ENCODE measurements at places on chromosomes 13 and 19.

DNA sequence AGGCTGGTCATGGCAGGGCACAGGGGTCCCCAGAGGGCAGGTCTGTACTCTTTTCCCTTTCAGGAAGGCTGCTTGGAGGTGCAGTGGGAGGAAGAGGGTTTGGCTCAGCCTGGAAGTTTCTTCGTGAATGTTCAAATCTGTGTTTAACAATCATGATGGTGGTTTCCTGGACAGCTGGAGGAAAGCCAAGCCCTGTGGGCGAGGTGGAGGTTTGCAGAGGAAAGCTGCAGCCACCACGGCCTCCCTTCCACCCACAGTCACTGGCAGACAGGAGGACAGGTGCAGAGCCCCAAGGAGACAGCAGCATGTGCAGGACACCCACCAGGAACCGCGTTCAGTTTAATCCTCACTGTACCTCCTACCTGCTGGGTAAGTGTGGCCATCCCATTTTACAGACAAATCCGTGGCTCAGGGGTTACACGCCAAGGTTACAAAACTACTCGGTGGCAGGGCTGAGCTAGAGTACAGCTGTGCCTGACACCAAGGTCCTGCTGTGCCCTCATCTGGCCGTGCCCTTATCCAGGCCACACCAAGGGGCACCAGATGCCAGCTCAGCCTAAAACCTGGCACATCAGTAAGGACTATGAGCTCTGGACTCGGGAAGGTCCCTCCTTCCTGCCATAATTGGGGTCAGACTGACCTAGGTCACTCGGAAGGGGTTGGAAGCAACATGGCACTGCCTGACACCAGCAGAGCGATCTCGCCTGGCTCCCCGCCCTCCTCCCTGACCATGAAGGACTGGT, 34.1 kb downstream of the SUGP2 start:
- DNase-seq: no peak

- DNase-seq: no peak
Measured at GRCh38 chr13:21675095-21675991, 4.5 kb downstream of the FGF9 start.

- DNase-seq: no peak
Measured at GRCh38 chr19:708154-709143, at the start of gene PALM. Gene PALM, plus strand, starts transcription at chr19:708935. Its CDS starts 212 bp downstream, at chr19:709147.

- no peak for DNase-seq
Measured at GRCh38 chr19:15299568-15300409, 32.5 kb downstream of the BRD4 start.

- DNase-seq: no peak
Measured at GRCh38 chr13:27353166-27353583, 71.2 kb upstream of the GTF3A start.

DNA sequence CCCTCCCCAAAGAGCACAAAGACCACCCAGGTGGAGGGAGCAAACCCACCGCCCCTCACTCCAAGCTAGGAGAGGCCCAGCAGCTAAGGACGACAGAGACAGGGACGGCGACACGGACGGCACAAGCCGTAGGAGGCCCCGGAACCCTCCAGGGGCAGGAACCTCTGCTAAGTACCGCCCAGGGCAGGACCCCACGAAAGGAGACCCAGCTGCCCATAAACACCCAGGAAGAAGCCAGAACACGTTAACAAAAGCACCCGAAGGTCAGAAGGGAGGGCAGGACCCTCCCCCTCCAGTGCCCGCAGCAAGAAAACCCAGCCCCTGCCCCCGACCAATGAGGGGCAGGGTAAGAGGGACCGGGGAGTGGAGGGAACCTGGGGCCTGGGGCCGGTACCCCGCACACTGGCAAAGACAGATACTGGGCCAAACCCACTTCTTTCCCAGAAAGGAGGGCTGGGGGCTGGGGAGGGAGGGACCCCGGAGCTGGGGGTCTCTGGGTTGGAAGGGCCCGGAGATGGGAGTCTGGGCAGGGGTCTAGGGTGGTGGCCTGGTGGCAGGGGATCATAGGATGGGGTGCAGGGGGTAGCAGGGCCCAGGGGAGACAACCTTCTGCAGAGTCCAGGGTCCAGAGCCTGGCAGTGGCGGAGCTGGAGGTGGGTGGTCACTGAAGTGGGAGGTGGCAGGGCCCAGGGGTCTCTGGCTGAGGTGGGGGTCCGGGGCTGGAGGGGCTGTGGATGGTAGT, 2.4 kb downstream of the BTBD2 start:
- DNase-seq: no peak

DNA sequence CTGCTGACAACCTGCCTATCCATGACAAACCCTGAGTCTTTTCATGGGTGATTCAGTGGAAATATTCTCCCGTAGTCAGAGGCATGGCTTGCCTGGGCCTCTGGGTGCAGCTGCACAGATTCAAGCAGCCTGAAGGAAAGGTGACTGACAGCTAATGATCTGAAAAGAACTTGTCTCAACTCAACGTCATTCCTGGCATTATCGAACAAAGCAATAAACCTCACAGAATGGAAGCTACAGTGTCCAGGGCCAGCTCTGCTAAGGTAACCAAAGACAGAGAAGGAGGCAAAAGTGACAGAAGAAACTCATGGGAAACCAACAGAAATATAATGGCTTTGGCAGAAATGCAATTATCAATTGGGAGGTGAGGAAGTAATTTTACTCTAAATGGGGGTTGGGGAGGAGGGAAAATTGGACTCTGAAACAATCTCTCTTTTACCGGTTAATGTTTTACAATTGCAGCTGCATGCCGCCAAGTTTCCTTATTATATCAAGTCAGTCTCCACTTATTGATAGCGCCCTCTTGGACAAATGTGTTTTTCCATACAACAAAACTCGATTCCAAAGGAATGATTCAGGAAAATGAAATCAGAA, 12.9 kb downstream of the STARD13 start:
- no peak for DNase-seq

DNA sequence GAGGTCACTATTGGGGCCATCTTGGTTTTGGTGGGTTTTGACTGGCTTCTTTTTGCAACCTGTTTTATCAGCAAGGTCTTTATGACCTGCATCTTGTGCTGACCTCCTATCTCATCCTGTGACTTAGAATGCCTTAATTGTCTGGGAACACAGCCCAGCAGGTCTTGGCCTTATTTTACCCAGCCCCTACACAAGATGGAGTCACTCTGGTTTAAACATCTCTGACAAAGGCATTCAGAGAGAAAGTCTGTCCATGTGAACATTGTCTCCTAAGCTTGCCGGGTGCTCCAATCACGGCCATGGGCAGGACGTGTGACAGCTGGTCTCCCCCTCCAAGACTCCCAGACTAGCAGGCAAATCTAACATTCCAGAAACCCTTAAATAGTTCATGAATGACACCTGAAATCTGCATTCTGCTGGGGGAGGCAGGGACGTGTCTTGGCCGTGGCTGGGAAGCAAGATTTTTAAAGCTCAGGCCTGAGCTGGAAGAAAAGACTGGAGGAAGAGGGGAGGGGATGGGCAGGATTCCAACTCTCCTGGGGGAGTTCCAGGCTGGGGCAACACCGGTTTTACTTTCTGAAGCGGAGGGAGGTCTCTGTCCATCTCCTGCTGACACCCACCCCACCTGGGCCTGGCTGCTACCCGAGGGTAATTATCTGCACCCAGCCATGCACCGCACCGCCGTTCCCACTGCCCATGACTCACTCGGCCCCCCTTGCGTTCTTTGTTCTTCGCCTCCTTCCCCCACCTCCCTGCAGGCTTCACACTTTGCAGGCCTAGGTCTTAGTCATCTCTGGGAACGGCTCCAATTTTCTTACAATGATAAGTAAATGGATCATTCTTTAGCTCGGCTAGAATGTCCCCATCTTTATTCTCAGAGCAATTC, 11.6 kb upstream of the OR1M1 start:
- no peak for DNase-seq

- peak; percentile 65 for DNase-seq
Measured at GRCh38 chr19:50358483-50359327, 6.7 kb downstream of the NAPSA start.

DNA sequence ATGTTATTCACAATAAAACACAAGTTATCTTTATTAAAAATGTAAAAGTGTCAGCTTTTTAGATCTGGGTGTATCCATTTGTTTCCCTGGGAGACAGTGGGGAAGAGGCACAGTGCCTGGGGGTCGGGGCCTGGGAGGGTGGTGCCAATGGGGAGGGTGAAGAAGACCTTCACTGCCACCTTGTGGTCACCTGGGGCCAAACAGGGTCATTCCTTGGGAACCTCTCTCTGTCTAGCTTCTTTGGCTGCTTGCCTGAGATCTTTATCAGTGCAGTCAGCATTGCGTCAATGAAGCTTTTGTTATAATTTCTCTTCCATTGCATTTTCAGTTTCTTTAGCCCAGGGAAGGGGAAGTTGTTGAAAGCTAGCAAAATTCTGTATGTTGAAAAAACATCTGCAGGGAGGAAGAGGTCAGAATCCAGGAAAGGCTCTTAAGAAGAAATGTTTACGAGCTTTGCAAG, 39.1 kb downstream of the PCDH8 start:
- DNase-seq: no peak

GRCh38 chr13:26460648-26461047, 96.8 kb upstream of the WASF3 start:
- no peak for DNase-seq

DNA sequence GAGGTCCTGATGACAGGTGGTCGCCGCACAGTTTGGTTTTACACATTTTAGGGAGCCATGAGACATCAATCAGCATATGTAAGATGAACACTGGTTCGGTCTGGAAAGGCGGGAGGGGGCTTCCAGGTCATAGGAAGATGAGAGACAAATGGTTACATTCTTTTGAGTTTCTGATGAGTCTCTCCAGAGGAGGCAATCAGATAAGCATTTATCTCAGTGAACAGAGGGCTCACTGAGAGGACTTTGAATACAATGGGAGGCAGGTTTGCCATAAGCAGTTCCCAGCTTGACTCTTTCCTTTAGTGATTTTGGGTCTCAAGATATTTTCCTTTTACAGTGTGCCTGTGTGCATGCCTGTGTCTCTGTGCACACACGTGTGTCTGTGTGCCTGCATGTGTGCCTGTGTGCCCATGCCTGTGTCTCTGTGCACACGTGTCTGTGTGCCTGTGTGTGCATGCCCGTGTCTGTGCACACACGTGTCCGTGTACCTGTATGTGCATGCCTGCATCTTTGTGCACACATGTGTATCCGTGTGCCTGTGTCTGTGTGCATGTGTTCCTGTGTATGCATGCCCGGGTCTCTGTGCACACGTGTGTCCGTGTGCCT, 35.5 kb upstream of the TMEM255B start:
- DNase-seq: no peak

- no peak for DNase-seq
Measured at GRCh38 chr13:108121406-108121805, 93.9 kb downstream of the LIG4 start.

DNA sequence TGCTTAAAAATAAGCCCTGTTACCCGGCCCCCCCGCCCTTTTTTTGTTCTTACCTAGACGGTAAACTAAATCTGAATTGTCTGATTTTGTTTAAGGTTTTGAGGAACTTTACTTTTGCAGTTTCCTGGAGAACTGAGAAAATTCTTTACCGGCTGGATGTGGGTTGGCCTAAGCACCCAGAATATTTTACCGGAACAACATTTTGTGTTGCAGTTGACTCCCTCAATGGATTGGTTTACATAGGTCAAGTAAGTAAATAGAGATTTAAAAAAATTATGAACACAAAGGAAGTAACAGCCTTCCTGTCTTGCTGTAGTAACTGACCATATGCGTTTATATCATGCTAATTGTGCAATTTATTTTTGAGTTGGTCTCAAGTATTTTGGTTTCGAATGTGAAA, 785 bp downstream of the NHLRC3 start:
- no peak for DNase-seq

- no peak for DNase-seq
Measured at GRCh38 chr13:106700007-106700406, 132.1 kb upstream of the ARGLU1 start.

DNA sequence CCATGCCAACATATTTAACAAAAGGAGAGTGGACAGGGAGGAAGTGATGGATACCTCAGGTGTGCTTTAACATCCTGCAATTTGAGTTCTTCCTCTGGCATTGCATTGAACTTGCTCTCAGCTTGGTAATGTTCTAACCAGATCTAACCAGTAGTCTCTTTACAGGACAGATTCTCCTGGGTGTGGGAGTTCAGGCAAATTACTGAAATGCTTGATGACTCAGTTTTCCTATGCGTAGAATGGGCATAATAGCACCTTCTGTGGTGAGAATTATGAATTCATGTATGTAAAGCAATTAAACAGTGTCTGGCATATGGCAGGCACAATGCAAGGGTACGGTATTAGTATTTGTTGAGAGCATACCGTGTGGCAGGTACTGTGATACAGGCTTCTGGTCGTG, 3.6 kb downstream of the AKAP11 start:
- DNase-seq: no peak

DNA sequence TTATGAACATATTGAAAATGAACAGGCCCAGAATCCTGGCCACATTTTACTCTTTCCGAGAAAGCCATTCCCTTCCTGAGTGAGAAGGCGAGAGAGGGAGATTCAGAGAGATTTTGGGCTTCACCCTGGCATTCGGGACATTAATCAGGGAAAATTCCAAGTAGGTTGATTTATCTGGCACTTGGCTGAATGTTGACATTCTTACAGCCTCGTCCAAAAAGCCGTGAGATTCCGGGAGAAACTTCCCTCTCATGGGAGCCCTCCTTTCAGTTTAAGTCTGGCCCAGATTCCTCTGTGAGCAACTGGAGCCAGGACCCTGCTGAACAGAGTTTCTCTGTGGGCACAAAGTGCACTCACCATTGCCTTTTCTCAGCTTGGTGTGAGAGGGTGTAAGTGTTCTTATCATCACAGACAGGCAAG, 129.2 kb upstream of the PEG3 start:
- DNase-seq: no peak

- no peak for DNase-seq
Measured at GRCh38 chr13:96636001-96636709, 358.1 kb downstream of the OXGR1 start.

DNA sequence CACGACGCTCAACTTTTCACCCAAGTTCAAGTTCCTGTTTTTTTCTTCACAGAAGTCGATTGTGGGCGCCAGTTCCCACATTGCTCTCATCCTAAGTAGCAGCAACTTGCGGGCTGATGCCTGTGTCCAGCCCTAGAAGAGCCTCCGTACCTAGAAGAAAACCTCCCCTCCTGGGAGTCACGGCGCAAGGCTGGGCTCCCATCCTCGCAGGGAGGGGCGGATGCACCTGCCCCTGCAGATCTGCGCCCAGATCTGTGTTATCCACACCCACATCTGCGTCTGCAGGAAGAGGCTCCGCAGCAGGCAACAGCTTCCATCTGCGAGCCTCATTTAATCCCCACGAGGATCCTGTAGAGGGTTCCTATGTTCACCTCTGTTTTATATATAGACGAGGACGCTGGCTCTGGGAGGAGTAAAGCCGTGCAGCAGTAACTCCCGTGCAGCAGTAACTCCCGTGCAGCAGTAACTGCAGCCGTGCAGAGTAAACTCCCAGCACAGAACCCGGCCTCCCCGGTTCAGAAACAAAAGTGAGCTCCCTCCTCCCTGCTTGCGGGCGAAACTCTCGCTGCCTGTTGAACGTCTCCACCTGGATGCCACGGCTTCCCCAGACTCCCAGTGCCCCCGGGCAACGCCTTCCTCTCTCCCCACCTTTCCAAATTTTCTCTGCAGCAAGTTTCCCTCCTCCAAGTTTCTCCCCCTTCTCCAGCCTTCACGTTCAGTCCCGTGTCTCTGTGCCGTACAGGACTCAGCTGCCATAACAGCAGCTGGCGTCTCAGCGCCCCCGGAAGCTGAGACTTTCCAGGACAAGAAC, 23.5 kb upstream of the LAIR1 start:
- DNase-seq: peak; percentile 42

Measured in activated effector memory CD4-positive, alpha-beta T cell treated with Interleukin-2 at 50 U/mL for 16 hours (primary cell).